Stimulated activated CD4-positive, alpha-beta T cell treated with anti-CD3 and anti-CD28 coated beads, TNF-alpha, amount 100 ng/mL, for 1 hour (primary cell): ENCODE measurements at places on chromosomes 2 and 18.

DNA sequence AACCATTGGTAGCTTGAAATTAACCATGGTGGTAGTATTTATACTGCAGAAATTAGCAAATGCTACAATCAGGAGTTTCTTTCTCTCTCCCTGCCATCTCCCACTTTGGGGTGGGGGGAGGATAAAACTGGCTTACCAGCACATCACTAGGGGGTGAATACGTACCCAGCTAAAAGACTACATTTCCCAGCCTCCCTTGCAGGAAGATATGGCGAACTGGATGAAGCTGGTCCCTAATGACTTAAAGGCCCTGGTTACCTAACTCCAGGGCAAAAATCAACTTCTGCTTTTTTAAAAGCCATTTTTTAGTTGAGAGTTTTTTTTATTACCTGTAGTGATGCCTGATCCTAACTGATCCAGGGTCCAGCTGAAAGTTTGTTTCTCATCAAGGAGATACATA lies 70.3 kb upstream of the RAB12 start:
- no peak for DNase-seq

DNA sequence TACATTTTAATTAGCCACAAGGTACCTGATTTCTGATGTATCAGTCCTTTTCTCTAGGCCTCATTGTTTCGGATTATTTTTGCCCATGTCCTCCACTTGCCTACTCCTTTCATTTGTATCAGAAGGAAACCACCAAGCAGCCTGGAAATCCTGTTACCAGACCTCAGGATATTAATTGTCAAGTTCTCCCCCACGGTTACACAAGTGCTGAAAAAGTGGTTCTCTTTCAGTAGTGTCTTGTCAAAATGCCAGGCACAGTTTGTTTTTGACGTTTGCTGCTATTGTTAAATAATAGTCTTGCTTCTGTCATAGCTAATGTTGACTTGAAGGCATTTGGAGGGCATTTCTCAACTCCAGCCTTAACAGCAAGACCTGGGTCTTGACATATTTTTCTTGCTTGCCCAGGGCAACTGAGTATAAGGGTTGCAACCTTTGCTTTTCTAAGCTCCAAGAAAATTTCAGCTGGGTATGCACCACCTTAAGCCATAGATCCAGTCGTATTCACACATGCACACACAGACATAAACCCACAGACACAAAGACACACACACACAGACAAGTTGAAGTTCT lies 31.0 kb downstream of the INSIG2 start:
- DNase-seq: no peak

- no peak for DNase-seq
Observed at GRCh38 chr2:200042944-200043343, 87.6 kb downstream of the MAIP1 start.

DNA sequence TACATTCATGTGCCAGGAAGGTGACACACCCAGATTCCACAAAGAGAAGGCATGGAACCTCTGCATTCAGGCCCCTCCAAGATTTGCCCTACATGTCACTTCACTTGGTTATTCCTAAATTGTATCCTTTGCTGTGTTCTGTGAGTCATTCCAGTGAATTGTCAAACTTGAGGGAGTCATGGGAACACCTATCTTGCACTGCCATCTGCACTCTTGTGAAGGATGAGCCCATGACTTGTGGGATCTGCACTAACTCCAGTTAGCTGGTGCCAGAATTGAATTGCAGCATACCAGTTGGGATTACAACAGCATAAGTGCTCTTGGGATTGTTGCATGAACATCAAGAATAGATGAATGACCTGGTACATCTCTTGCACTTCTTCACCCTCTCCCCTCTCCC lies 1288.0 kb upstream of the ZEB2 start:
- DNase-seq: no peak

GRCh38 chr18:10565835-10566234 lies 40.0 kb downstream of the NAPG start:
- DNase-seq: no peak

DNA sequence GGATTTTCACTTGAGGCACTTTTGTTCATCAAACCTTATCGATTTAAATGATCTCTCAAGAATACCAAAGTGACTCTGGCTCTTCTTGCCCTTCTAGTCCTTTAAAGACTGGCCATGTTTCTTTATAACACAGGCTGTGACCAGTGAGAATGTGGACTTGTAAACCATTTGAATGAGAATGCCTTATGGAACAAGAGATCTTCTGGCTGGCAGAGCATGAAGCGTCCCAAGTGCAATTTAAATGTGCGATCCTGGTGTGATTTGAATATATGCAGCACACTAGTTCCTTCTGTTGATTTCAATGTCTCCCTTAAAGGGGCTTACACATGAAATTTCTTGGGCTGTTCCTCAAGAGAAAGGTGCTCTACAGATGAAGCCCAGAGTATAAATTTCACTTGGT lies 262.4 kb upstream of the CCDC68 start:
- no peak for DNase-seq

GRCh38 chr18:51621864-51622160 lies 424.3 kb upstream of the MEX3C start:
- DNase-seq: no peak

- no peak for DNase-seq
Observed at GRCh38 chr2:47145466-47145865, 9.6 kb downstream of the STPG4 start.

DNA sequence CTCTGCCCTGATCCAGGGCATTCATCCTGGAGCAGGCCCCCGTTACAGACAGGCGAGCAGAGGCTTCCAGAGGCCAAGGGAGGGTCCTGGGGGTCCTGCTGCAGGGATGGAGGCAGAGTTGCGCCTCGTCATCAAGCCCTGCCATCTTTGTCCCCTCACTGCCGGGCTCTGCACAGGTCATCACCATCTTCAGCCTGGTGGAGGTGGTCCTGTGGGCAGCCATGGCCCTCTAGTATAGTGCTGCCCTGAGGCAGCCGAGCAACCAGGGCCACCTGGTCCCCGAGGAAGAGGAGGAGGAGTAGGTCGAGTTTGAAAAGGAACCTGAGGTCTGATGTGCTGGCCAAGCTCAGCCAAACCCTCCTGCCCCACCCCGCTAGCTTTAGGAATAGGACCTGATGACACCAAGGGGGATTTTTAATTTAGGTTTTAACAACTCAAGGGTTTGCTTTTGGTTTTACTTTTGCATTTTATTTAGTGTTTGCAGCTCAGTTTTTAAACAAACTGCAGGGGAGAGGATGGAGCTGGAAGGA lies 8.8 kb upstream of the ALPI start:
- DNase-seq: no peak

- no peak for DNase-seq
Observed at GRCh38 chr18:11470941-11471340, 138.5 kb upstream of the SLC35G4 start.

- DNase-seq: no peak
Observed at GRCh38 chr2:215981115-215981514, 32.2 kb downstream of the MREG start.

DNA sequence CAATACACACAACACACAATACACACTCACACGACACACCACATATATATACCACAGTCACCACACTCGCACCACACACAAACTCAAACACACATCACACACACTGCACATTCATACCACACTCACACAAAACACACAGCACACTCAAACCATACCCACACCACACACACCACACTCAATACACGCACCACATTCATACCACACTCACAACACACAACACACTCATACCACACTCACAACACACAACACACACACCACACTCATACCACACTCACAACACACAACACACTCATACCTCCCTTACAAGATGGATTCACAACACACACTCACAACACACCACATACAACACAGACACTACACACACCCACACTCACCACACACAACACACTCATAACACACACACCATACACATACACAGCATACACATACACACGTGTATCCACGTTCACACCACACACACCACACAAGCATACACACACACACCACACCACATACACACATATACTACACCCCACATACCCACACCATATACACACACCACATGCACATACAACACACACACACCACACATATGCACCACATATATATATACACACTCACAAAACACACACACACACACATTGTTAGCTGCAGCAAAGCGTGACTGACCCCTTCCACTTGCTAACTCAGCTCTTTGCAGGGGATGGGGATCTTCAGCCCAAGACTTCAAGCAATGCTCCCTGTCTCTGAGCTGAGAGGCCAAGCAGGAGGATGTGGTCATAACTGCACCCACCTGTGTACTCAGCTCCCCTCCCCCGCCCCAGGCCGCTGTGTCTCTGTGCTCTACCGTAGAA lies 59.0 kb downstream of the SDC1 start:
- no peak for DNase-seq

DNA sequence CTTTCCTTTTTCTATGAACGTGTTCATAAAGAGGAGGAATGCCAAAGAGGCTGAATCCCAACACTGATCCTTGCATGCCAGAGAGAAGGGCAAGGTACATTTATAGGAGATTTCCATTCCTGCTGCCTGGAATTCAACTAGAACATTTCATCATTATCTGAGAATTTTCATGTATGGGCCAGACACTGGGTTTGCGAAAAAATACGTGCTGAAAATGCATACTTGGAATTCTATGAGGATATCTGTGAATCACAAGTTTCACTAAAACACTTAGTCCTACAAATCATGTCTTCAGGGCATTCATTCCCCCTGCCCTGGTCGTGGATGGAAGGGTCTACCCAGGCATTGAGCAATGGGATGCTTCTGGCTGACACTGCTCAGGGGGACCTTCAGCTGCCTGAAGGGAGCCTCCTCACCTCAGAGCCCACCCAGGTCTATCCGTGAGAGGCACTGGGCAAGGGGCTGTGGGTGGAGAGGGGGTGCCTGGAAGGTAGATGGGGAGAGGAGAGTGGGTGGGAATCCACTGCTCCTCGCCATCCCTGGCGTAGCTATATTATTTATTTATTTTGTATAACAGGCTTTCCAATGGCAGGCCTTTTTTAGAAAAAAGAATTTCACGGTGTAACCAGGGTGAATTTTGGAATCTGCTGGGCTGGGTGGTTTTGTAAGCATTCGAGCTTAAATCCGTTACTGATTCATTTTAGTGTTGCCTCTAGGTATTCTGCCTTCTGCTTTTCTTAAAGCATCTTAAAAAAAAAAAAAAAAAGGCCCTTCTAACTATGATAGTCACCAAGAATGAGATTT lies 560.6 kb upstream of the ID2 start:
- no peak for DNase-seq

- no peak for DNase-seq
Observed at GRCh38 chr2:19355416-19355821, 3.0 kb downstream of the OSR1 start.

DNA sequence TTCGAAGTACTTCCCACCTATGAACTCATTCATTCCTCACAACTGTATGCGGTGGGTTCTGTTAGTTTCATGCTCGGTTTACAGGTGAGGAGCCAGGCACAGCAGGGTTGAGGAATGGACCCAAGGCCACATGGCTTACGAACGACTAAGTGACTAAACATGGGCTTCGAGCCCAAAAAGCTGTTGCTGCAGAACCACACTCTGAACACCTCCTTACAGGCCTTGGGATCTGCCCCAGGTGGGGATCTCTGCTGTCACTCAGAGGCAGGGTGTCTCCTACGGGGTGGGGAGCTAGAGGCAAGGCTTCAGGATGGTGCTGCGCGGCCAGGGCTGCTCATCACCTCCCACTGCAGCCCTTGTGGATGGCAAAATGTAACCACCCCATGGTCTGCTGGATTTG lies 80.9 kb downstream of the TSHZ1 start:
- no peak for DNase-seq

- DNase-seq: no peak
Observed at GRCh38 chr2:157394928-157395327, 49.0 kb downstream of the CYTIP start.
